ENCODE measurements at places on chromosomes 11 and 22. TPM values are rescaled to one million over a fixed set of nuclear protein-coding genes. Genes with fewer than 3 reads are reported as not detected.
A peak's percentile ranks its signal among the peaks of the same experiment; 100 is the strongest.

DNA sequence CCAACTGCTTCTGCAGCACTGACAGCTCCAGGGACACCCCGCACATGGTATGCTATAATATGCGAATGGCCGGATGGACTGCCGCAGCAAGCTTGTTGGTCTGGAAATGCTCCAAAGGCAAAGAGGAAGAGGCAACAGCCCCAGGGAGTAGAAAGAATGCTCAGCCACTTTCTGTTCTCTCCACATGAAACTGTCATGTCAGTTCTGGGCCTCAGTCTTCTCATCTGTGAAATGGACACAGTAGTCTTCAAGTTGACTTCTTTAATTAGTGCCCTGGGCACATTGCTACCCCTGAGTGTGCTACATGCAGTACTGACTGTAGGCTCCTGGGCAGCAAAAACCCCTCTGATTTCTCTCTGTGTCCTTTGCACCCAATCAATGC, 19.9 kb downstream of the IL10RA start:
- no peaks in the 10 kb centered on the region for H3K36me3 ChIP-seq
- H3K27me3 ChIP-seq: no peaks in the 10 kb centered on the region
- H3K27ac ChIP-seq: no peak overlapping the region
- H3K4me1 ChIP-seq: no peaks in the 10 kb centered on the region

DNA sequence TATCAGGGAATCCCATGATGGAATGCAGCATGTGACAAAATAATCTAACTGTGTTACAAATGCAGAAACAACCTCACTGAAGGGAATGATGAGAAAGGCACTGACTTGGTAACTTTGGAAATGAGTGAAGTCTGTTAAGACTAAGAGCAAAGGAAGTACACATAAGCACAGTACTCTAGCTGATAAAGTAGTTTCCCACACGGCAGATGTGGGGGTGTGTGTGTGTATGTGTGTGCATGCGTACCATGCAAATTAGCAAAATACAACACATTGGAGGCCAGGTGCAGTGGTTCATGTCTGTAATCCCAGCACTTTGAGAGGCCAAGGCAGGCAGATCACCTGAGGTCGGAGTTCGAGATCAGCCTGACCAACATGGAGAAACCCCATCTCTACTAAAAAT, 16.6 kb upstream of the NLRP6 start:
- H3K27ac ChIP-seq: no peak overlapping the region
- no peaks in the 10 kb centered on the region for H3K4me1 ChIP-seq
- no peaks in the 10 kb centered on the region for H3K36me3 ChIP-seq
- no peaks in the 10 kb centered on the region for H3K27me3 ChIP-seq
- no peak for DNase-seq

GRCh38 chr11:40062616-40063015, 1396.8 kb downstream of the LRRC4C start:
- H3K4me3 ChIP-seq: no peak overlapping the region
- H3K36me3 ChIP-seq: no peaks in the 10 kb centered on the region
- DNase-seq: no peak
- H3K4me1 ChIP-seq: no peaks in the 10 kb centered on the region
- no peak overlapping the region for H3K27ac ChIP-seq
- no peaks in the 10 kb centered on the region for H3K27me3 ChIP-seq

GRCh38 chr11:91296629-91297028, 928.0 kb upstream of the FAT3 start:
- no peaks in the 10 kb centered on the region for H3K36me3 ChIP-seq
- H3K4me1 ChIP-seq: no peaks in the 10 kb centered on the region
- H3K4me3 ChIP-seq: no peak overlapping the region

DNA sequence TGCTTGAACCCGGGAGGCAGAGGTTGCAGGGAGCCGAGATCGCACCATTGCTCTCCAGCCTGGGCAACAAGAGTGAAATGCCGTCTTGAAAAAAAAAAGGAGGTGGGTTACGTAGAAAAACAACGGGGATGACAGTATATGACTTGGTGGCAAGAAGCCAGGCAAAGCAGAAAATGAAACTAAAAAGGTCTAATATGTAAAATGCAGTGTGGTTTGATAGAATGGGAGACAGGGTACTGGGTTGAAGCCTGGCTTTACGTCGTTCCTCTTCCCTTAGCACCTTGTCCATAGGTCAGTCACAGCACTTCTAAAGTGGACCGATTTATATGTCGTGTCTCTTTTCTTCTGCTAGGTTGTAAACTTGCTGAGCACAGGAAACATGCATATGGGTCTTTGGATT, 274.9 kb upstream of the ZC3H12C start:
- H3K4me1 ChIP-seq: no peaks in the 10 kb centered on the region
- no peaks in the 10 kb centered on the region for H3K36me3 ChIP-seq
- H3K27ac ChIP-seq: no peak overlapping the region
- no peak for DNase-seq
- no peak overlapping the region for H3K4me3 ChIP-seq
- no peaks in the 10 kb centered on the region for H3K27me3 ChIP-seq

DNA sequence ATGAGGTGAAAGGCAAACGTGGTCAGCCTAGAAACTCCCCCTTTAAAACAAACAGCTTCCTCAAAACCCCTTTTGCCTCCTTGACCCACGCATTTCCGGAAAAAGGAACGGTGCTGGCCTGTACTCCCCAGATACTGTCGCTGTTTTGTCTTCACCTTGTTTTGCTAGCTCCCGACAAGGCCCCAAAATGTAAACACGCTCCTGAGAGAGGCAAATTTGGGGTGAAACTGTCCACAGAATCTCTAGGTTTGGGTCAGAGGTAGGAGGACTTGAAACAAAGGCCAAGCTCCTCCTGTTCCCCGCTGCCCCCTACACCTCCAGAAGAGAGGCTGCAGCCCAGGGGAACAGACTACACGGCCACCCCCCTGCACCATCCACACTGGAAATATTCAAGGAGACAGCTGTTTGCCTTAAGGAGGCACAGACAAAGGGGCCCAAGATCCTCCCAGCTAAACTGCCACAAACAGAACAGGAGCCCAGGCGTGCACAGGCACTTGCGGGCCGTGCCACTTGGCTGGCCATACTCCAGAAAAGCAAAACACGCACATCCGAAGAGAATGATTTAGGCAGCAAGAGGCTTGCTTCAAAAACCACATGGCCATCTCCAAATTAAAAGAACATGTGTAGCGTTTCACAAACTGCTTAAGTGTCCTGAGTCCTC, 160.5 kb upstream of the GRK3 start:
- peak overlapping the region; percentile 59 for H3K27ac ChIP-seq
- no peaks in the 10 kb centered on the region for H3K27me3 ChIP-seq
- H3K4me1 ChIP-seq: peaks cover 47% of the 10 kb centered on the region
- H3K36me3 ChIP-seq: no peaks in the 10 kb centered on the region
- H3K4me3 ChIP-seq: peak overlapping the region; percentile 38

- H3K27ac ChIP-seq: no peak overlapping the region
- H3K36me3 ChIP-seq: no peaks in the 10 kb centered on the region
- H3K4me1 ChIP-seq: no peaks in the 10 kb centered on the region
- H3K4me3 ChIP-seq: no peak overlapping the region
- no peak for DNase-seq
Observed at GRCh38 chr11:113351480-113351879, 36.1 kb upstream of the ANKK1 start.

- DNase-seq: no peak
- no peak overlapping the region for H3K27ac ChIP-seq
Observed at GRCh38 chr11:1936072-1936780, 10.9 kb upstream of the MRPL23 start.

DNA sequence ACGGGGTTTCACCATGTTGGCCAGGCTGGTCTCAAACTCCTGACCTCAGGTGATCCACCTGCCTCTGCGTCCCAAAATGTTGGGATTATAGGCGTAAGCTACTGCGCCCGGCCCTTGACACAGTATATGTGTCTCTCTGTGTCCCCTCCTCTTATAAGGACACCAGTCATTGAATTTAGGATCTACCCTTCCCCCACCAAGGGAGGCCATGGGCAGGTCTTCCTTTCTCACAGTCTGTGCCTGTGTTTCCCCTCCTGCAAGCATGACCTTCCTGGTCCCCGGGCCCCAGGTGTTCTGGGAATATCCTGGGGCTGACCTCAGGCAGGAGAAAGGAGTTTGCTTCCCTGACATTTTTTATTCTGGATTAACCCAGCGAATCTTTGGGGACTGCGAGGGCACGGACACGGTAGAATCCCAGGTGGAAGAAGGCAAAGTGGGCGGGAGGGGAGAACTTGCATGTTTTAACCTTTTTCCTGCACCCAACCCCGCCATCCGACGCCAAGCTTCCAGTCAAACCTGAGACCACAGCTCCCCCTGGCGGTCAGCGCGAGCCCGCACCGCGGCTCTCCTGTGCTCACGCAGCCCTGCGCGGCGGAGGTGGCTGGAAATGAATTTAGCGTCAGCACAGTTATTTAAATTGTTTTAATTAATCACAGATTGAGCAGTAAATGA, 42.1 kb upstream of the ISX start:
- H3K27me3 ChIP-seq: no peaks in the 10 kb centered on the region
- no peaks in the 10 kb centered on the region for H3K36me3 ChIP-seq
- DNase-seq: peak; percentile 50
- H3K4me1 ChIP-seq: no peaks in the 10 kb centered on the region

DNA sequence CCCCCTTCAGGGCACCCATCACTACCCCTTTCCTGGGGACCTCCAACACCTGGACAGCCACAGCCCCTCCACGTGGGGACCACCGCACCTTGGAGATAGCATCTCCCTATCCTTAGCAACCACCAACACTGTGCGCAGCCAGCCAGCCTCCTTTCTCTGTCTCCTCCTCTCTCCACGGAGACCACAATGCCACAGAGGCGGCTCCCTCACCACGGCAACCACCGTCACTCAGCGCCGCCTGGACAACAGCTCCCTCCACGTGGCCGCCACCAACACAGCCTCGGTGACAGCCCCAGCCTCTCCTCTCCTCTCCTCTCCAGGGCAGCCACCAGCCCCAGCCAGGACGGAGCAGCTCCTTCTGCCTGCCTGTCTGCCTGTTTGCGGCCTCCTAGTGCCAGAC, 10.5 kb downstream of the ELFN2 start:
- H3K36me3 ChIP-seq: no peaks in the 10 kb centered on the region
- H3K4me3 ChIP-seq: no peak overlapping the region
- peak; percentile 36 for DNase-seq

- peak; percentile 93 for DNase-seq
- peak overlapping the region; percentile 64 for H3K27ac ChIP-seq
- no peaks in the 10 kb centered on the region for H3K27me3 ChIP-seq
- peaks cover 43% of the 10 kb centered on the region for H3K4me1 ChIP-seq
- H3K4me3 ChIP-seq: no peak overlapping the region
Observed at GRCh38 chr11:128859563-128860441, 7.3 kb downstream of the KCNJ1 start.

DNA sequence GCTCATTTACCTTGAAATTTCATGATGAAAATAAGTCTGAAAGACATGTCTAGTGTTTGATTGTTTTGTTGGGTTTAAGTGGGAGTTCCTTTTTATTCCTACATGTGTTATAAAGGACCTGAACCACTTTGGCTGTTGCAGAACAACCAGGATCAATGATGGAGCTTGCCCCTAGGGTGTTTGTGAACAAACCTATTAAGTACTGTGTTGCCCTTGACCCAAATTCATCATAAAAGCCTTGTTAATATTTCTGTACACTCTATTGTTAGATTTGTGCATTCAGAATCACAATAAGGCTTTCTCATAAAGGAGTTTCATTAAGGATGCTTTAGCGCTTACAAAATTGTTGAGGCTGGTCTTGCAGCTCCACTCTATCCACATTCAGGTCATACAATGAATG, 452.6 kb downstream of the NELL1 start:
- H3K27ac ChIP-seq: no peak overlapping the region
- no peak overlapping the region for H3K4me3 ChIP-seq
- no peak for DNase-seq

DNA sequence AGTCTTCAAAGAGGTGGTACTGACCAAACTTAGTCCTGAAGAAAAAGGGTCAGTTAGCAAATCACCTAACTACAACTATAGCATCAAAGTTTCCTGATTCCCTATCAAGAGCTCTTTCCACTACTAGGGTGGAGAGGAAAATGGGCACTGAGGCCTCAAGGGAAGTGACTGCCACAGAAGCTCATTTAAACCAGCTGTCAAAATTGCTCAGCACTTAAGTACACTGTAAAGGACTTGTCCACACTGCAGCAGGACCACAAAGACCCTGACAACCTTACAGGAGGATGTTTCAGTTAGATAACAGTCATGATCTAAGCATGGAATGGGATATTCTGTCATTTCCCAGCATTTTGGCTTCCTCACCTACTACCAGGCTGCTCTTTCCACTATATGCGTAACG, 33.0 kb downstream of the FAM168A start:
- no peaks in the 10 kb centered on the region for H3K27me3 ChIP-seq
- no peak overlapping the region for H3K27ac ChIP-seq
- no peaks in the 10 kb centered on the region for H3K36me3 ChIP-seq
- no peak for DNase-seq
- H3K4me1 ChIP-seq: no peaks in the 10 kb centered on the region

DNA sequence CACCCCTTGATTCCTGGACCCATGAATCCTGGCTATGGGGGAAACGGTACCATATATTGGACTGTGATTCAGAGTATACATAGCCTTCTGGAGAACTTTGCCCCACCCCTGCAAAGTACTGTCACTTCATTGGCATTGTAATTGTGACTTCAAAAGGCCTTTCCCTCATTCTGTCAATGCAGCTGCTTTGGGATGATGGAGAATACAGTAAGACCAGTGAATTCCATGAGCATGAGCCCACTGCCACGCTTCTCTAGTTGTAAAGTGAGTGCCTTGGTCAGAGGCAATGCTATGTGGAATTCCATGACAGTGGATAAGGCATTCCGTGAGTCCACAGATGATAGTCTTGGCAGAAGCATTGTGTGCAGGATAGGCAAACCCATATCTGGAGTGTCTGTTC, 25.7 kb upstream of the MSANTD2 start:
- H3K36me3 ChIP-seq: no peaks in the 10 kb centered on the region
- H3K27me3 ChIP-seq: no peaks in the 10 kb centered on the region
- no peak overlapping the region for H3K27ac ChIP-seq
- DNase-seq: no peak
- no peaks in the 10 kb centered on the region for H3K4me1 ChIP-seq

GRCh38 chr22:42548597-42549330, 5.0 kb upstream of the SERHL2 start:
- no peaks in the 10 kb centered on the region for H3K36me3 ChIP-seq
- H3K4me3 ChIP-seq: no peak overlapping the region
- no peak overlapping the region for H3K27ac ChIP-seq
- H3K4me1 ChIP-seq: peaks cover 5% of the 10 kb centered on the region
- no peaks in the 10 kb centered on the region for H3K27me3 ChIP-seq

DNA sequence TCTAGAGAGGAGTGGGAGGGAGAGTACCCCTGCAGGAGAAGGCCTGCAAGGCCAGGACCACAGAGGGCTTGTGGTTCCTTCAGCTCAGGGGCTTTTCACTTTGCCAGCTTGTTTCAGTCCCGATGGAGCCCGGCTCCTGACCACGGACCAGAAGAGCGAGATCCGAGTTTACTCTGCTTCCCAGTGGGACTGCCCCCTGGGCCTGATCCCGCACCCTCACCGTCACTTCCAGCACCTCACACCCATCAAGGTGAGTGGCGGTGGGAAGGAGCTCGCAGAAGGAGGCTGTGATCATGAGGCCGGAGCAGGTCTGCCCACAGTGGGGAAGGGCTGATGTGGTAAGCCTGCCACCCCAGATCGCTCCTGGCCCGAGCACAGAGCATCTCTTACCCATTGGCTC, 13.5 kb downstream of the ACP2 start:
- H3K4me3 ChIP-seq: no peak overlapping the region
- peak overlapping the region; percentile 78 for H3K27ac ChIP-seq
- H3K27me3 ChIP-seq: no peaks in the 10 kb centered on the region
- no peak for DNase-seq
- peaks cover 23% of the 10 kb centered on the region for H3K4me1 ChIP-seq

GRCh38 chr11:130403967-130404366, 24.4 kb downstream of the ADAMTS8 start:
- no peak for DNase-seq
- no peak overlapping the region for H3K4me3 ChIP-seq
- no peaks in the 10 kb centered on the region for H3K36me3 ChIP-seq
- no peak overlapping the region for H3K27ac ChIP-seq
- H3K27me3 ChIP-seq: no peaks in the 10 kb centered on the region
- peaks cover 8% of the 10 kb centered on the region for H3K4me1 ChIP-seq

Gene FGF4
- total RNA-seq: not detected

Gene MYBPC3
- not detected for total RNA-seq

Gene FOLR1
- total RNA-seq: 3.0 TPM

Gene MYRF
- total RNA-seq: 33.2 TPM

Gene CXCR5
- not detected for total RNA-seq

Gene CTSW
- 0.78 TPM for total RNA-seq
